Natural killer cell treated with Interleukin-12 subunit alpha and Interleukin-12 subunit beta and Interleukin-15 and Interleukin-18, amount 100 ng/mL, for 72 hours (primary cell): ENCODE measurements at places on chromosomes 4 and X.

DNA sequence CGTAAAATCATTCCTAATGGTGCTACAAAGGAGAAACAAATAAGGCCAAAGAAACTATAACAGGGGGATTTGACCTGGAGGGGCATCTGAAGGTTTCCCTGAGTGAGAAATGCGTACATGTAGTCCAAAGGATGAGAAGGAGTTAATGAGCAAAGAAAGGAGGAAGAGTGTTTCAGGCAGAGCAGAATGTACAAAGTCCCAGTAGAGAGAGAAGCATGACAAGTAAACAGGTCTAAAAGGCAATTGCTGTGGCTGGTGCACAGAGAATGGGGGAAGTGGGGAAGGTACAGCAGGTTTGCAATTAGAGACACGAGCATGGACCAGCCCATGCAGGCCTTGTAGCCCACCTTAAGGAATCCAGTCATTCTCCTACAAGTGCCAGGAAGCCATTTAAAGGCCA lies 145.5 kb downstream of the TSPAN5 start:
- DNase-seq, result no peak

DNA sequence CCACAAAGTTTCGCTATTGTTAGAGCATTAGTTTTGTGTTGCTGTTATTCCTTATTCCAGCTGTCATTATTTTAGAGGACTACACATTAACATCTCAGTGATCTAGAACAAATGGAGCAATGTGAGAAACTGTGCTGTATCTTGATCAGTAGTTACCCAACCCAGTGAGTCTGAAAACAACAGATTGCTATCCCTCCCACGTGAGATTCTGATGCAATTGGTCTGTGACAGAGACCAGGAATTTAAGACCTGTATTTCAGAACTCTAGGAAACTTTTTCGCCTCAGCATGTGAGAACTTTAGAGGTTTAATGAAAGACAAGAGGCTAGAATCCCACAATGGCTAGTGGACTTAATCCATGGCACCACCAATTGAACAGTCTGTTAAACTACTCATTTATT lies 35.7 kb upstream of the CDS1 start:
- DNase-seq, result no peak

DNA sequence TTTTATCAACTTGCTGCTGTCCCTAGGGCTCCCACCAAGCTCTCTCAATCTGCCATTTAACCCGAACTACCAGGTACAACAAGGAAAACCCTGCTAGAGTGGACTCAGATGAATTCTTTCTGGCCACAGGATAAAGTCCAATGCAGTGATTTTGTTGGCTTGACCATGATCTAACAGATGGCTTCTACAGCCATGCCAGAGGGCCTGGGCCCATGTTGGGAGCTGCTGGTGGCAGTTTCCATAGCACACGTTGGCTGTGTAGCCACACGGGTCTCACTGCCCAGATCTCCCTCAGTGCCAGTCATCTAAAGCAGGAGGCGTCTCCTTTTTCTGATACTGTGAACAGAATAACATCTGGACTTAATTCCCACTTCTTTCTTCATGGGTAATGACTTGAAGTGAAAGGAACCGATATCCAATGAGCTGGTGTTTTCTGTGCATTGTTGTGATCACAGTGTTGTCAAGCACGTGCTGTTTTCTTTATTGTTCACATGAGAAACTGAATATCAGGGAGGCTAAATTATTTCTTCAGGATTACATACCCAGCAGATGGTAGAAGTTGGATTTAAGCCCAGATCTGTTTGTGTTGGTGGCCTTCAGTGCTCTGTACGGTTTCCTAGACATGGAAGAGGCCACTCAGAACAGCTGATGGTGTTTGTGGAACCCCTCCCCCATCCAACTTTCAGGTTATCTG lies 85.2 kb upstream of the CLCN4 start:
- no peak for DNase-seq

DNA sequence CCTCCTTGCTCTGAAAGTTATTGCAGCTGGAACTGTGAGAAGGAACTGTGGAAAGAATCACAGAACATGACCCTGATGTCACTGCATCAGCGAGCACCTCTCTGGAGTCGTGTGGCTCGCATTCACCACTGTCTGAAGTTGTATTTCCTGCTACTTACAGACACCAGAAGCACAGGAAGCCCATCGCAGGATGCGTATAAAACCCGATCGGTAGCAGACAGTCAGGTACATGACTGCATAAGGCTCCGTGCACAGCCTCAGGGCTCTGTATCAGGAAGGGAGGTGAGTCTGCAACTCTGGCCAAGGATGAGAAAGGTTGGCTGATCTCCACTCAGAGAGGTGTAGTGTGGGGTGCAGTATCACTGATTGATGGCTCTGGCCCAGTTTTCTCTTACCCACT lies 134.4 kb downstream of the EVC2 start:
- no peak for DNase-seq

- DNase-seq, result no peak
These were observed 16.8 kb downstream of the POLR2B start for GRCh38 chr4:56995525-56995924.

GRCh38 chrX:13703589-13703988 lies 14.7 kb downstream of the RAB9A start:
- DNase-seq, result no peak

DNA sequence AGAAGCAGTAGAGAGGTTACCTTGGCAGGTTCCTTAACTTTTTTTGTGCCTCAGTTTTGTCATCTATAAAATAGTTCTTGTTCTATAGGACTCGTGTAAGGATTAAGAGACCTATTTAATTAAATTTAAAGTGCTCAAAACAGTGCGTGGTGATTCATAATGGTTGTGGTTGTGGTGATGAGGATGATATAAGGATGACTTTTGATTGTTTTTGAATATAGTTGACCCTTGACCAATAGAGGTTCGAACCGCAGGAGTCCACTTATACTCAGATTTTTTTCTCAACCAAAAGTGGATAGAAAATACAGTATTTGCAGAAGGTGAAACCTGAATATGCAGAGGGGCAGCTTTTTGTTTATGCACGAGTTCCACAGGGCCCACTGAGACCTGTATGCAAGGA lies 14.6 kb downstream of the SMAD1 start:
- DNase-seq, result no peak

- DNase-seq, result peak; percentile 63
These were observed at the start of gene MAMLD1 for GRCh38 chrX:150362599-150363481. Gene MAMLD1, plus strand, starts transcription at chrX:150363317. Its CDS starts 82,200 bp downstream, at chrX:150445517.

GRCh38 chr4:39706741-39707511 lies 9.0 kb downstream of the UBE2K start:
- no peak for DNase-seq

DNA sequence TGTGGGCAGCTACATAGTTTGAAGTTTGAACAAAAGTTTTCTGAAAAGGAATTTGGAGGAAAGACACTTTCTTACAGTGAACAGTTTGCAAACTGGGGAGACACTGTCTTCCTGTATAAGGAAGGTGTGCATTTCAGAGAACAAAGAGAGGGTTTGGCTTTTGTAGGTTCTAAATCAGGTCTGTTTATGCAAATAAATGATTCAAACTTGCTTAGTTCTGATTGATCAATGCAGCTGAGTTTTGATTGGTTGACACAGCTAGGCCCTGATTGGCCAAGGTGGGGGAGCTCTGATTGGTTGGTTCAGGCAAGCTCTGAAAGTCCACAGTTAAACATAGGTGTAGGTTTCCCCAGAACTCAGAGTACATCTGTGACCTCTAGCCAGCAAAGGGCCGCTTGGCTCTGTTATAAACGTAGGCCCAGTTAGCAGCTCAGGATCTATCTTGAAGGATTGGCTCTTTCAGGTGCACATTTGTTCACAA lies 63.0 kb upstream of the ENPP6 start:
- DNase-seq, result no peak
